Brain microvascular endothelial cell (primary cell): ENCODE measurements at places on chromosomes 11 and 22.

GRCh38 chr11:117483372-117483771 is 155.7 kb downstream of the CEP164 start:
- no peak for DNase-seq

- no peak for DNase-seq
Measured at GRCh38 chr11:37544491-37544890, 946.5 kb upstream of the RAG2 start.

DNA sequence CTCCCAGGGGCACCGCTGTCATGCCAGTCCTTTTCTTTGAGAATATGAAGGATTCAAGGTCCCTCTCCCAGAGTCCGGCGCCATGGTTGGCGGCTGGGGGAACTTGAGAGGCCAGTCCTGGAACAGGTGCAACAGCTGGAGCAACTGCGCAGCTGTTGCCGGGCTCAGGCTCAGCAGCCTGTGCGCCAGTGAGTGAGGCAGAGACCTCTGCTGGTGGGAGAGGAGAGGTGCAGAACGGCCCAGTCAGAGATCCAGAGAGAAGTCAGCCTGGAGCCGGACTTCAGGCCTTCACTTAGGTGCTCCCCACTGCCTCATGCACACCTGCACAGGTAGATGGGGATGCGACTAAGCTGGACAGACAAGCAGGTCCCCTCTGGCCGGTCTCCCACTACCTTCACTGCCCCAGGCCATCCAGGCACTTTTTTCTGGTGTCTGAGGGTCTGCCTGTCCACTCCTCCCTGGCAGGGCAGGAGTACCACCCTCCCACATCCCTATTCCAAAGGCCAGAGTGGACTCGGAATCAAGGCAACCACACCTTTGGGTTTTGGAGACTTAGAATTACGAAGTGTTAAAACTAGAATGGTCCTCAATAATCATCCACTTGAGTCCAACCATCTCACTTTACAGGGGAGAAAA is 4.6 kb downstream of the CHRDL2 start:
- DNase-seq, result peak; percentile 59

DNA sequence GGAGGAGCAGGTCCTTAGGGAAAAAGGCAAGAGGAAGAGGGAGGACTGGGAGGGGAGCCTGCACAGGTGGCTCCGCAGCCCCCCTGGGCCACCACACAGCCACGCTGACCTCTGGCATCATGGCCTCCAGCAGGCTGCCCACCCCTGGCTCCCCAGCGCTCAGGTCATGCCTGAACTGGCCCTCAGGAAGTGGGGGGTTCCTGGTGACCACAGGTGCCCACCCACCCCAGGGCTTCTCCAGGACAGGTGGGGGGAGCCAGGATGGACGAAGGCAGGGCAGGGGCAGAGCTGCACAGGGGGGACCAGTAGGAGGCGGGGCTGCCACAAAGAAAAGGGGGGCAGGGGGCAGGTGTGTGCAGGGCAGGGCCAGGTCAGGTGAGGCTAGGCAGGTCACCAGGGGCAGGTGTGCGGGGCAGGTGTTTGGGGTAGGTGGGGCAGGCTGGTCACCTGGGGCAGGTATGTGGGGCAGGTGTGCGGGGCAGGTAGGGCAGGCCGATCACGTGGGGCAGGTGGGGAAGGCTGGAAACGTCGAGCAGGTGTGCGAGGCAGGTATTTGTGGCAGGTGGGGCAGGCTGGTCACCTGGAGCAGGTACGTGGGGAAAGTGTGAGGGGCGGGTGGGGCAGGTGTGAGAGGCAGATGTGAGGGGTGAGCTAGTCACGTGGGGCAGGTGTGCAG is 997 bp downstream of the DEAF1 start:
- DNase-seq, result no peak

DNA sequence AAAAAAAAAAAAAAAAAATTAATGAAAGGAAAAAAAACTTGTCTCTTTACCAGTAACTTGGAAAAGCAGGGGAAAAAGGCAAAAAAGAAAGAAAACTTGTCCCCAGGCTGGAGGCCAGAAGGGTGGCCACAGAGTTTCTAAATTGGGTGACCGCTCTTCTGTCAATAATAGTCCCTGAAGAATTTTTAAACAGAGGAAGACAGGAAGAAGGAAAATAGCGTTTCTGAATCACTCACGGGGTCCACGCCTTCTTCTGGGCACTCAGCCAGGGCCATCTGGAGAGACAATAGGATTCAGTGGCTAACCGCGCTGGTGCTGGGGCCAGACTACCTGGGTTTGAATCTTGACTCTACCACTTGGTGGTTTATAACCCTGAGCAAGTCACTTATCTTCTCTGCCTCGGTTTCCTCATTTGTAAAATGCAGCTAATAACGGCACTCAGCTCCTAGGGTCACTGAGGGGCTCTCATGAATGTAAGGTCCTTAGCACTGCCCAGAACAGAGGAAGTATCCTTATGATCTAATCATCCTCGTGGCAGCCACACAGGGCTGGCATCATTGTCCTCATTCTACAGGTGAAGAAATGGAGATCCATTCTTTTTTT is 7.0 kb downstream of the C11orf86 start:
- DNase-seq, result peak; percentile 92

- DNase-seq, result no peak
Measured at GRCh38 chr11:85740481-85741400, 54.7 kb upstream of the CCDC89 start.

DNA sequence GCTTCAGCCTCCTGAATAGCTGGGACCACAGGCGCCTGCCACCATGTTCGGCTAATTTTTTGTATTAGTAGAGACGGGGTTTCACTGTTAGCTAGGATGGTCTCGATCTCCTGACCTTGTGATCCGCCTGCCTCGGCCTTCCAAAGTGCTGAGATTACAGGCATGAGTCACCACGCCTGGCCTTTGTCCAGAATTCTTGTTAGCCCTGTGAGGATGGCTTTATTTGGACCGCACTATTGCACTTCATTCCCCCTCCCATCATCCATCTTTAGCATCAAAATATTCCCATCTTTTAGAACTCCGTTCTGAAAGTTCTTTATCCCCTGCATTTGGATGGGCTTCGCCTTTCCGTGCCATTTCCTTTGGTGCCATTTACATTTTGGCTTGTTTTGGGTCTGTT is 2.6 kb downstream of the SAMM50 start:
- peak; percentile 38 for DNase-seq

GRCh38 chr11:119990309-119991021 is 147.4 kb downstream of the TRIM29 start:
- DNase-seq, result no peak

- DNase-seq, result no peak
Measured at GRCh38 chr11:116738975-116739374, 33.8 kb downstream of the BUD13 start.

DNA sequence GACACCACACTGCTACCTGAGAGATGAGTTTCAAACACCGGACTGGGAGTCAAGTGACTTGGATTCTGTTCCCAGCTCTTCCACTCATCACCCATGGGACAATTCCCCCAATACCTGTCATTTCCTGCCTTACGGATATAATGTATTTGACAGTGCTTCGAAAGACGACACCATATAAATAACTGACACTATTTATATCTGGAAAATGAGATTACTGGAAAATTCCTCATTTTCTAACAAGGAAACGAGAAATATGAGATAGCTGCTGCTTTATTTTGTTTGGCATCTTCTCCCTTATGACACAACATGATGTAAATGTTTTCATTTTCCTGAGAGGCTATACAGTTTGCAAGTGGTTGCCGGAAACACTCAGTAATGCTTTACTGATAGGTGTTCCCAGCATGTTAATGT is 8.6 kb downstream of the HSCB start:
- peak; percentile 72 for DNase-seq

DNA sequence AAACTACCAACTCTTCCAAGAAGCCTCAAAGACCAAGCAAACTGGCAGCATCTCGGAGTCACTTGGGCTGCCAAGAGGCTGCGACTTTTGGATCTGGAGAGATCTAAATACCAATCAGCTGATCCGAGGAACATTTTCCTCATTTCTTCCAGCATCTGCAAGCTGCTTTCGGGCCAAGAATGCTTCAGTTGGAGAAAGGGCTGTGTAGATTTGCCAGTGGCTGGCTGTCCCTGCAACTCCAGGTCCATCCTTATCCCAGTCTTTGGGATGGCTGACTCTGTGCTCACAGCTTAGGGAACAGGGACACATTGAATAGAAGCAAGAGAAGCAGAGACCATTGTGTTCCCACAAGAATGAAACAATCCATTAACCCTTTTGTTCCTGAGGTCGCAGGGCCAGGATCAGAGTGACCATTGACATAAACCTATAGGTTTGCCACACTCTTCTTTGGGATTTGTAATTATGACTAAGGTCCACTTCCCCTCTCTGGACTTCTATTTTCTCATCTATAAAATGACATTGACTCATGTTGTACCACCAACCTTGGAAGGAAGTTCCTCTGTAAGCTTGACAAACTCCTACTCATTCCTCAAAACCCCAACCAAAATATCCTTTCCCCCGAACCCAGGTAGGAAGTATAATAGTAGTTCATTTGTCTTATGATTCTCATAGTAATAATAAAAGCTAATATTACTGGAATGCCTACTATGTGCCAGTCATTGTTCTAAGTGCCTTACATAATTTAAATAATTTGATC is 340.8 kb downstream of the MN1 start:
- no peak for DNase-seq

- DNase-seq, result peak; percentile 27
Measured at GRCh38 chr11:104623518-104623917, 274.7 kb downstream of the CASP12 start.

- DNase-seq, result peak; percentile 97
Measured at GRCh38 chr11:67354075-67355022, 1.0 kb upstream of the POLD4 start.

GRCh38 chr11:72848846-72849466 is 34.7 kb downstream of the ATG16L2 start:
- DNase-seq, result no peak

DNA sequence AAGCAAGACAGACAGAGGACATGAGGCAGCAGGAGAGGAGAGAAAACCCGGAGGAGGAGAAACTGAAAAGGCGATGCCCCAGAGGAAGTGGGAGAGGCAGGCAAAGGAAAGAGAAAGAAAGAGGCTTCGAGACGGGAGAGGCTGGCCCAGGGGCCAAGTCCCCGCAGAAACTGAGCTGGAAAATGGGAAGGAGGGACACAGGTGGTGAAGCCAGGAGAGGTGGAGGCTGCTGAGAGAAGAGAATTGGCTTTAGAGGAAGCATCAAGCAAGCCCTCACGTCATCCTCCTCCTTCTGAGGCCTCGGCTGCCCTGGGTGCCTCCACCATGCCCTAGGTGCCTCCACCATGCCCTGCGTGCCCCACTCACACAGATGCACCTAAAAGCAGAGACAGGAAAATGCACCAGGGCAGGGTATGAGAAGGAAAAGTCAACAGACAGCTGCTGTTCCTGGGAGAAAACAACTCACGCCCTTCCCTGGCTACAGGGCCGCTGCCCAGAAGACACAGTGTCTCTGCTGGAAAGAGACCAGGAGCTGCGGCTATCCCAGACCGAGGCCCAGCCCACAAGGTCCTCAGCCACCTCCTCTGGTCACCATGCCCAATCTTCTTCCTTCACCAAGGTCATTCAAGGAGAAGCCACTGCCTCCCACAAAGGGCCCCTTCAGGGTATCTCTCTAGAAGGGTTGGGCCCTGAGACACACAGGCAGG is 14.3 kb downstream of the FXYD6 start:
- DNase-seq, result no peak

DNA sequence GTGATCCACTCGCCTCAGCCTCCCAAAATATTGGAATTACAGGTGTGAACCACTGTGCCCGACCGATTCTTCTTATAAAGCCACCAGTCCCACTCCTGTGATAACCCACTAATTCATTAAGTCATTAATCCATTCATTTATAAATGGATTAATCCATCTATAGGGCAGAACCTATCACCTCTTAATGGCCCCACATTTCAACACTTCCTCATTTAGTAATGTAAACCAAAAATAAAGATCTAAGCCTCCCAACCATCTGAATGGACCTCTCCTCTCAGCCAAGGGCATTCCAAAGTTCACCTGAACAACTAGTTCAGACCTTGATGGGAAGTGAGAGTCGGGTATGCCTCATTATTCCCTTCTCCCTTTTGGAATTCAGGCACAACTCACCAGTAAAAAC is 9.9 kb upstream of the MRPL11 start:
- no peak for DNase-seq

GRCh38 chr11:111612224-111612623 is 10.0 kb downstream of the SIK2 start:
- DNase-seq, result no peak

DNA sequence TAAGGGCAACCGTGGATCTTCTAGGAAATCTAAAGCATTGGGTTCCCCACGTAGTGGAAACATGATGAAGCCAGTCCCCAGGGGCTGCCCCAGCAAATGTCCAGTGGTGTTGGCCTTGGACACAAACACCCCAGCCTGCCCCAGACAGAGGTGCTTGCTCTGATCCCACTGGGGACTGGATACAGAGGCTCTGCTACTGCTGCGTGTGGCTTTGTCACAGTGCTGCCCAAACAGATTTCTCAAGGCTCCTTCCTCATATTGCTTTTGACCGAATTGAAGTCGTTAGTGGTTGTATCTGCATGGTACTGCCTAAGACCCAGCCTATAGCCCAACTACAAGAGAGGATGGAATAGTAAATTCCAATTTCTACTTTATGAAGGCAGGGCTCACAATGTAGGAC is 40.1 kb upstream of the CD44 start:
- no peak for DNase-seq

- DNase-seq, result peak; percentile 57
Measured at GRCh38 chr22:39546889-39547586, 14.5 kb upstream of the RPS19BP1 start.

- DNase-seq, result no peak
Measured at GRCh38 chr11:27353593-27354358, 9.2 kb downstream of the CCDC34 start.

- no peak for DNase-seq
Measured at GRCh38 chr11:67544616-67545242, 21.5 kb upstream of the CABP2 start.

DNA sequence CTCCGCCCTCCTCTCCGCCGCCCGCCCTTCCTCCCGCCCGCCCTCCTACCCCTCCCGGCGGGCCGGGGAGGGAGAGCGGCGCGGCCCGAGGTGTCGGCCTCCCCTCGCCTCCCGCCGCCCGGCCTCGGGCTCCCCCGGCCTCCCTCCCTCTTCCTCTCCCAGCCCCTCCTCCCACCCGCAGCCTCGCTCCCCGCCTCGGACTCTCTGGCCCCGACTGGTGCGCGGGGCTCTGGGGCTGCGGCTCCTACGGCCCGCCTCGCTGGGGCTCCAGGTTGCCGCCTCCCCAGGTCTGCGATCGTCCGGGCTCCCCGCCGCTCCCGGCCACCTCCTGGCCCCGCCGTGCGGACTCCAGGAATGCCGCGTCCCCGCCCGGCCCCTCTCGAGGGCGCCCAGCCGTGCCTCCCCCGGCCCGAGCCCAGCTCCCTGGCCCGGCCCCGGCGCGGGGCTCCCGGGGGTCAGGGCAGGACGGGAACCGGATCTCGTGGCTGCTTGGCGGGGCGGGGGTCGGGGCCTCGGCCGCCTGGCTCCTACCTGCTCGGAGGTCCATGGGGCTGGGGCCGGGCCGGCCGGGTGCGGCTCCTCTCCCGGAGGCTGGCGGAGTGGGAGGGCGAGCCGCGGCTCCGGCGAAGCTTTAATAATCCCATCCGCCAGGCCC is at the start of gene CLCF1:
CLCF1 (minus strand) TSS at position 606 of the 655 bp plus-strand sequence; CDS start at position 547, 59 bp downstream.
- DNase-seq, result peak; percentile 35

- peak; percentile 100 for DNase-seq
Measured at GRCh38 chr11:43327987-43328386, 16.2 kb downstream of the API5 start.
